Activated CD4-positive, alpha-beta T cell treated with anti-CD3 and anti-CD28 coated beads, Interleukin-2, amount 50 U/mL, for 1 hour (primary cell): ENCODE measurements at places on chromosomes 5 and 9.

GRCh38 chr5:1735320-1735970, 64.2 kb downstream of the MRPL36 start:
- no peak for DNase-seq

GRCh38 chr9:33265211-33265865, 489 bp downstream of the CHMP5 start:
- DNase-seq = no peak

DNA sequence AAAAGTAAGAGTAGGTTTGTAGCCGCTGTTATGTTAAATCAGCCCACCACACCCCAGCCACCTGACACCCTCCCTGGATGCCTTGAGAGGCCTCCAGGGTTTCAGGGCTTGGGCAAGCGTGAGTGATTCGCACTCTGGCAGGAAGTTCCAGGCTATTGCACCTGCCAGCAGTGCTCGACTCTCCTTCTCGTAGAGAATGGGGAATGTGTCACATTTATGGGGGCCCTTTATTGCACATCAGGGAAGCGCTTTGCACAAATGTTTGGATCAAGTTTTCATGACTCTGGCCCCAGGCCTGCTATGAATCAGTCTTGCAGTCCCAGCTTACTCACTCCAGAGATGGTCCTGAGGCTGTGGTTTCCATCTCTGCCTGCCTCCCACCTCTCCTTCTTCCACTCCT, 66.1 kb upstream of the ADRA1B start:
- DNase-seq = no peak

- DNase-seq = no peak
These were observed 16.8 kb upstream of the PTGES start for GRCh38 chr9:129769669-129770068.

DNA sequence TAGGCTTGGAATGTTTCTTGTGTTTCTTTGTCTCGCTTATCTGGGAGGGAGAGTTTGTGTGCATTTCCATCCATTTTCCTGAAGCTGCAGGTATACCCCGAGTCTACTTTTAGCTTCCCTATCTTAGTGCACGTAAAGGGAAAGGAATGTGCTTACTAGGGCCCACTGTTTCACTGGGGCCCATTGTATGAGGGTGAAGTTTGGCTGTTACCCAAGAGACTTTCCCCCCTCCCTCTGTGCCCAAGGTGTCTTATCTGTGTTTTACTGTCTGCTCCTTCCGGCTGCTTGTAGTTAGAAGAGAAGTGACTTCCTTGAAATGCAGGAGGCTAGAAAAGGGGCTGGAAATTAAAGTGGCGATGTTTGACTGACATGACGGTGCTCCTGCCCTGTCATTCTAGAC, 12.1 kb upstream of the BTNL3 start:
- no peak for DNase-seq

DNA sequence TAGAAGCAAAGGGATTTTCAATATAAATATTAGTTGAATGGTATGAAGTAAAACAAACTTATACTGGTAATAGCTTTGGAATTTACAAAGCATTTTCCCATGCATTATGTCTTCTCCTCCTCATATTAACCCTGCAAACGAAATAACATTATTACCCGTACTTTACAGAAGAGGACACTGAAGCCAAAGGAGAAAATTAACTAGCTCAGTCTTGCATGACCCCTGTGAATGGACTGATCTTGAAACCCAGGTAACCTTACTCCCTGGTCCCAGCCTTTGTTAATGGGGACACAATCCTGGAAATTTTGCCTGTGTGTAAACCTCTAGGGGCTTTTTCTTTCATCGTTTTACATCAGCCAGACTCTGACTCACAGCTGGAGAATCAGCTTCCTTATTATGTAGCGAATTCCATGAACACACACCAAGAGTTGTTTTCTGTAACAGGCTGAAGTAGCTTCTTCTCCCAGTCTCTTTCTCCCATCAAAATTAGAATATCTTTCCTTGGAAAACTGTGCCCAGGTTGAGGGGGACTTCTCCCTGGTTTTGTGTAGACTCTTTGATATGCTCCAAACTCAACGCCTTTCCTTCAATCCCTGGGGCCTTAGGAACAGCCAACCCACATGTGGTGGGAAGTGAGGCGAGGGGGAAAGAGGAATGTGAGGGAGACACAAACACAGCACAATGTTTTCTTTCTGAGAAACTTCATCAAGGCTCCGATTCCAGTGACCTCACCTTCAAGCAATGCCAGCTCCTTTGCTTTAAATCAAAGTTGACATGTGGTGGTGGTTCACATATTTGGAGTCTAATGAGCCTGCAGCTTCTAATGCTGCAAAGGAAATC, 480.9 kb upstream of the PAPPA start:
- DNase-seq = no peak

GRCh38 chr9:16642421-16643109, 227.9 kb downstream of the BNC2 start:
- no peak for DNase-seq

DNA sequence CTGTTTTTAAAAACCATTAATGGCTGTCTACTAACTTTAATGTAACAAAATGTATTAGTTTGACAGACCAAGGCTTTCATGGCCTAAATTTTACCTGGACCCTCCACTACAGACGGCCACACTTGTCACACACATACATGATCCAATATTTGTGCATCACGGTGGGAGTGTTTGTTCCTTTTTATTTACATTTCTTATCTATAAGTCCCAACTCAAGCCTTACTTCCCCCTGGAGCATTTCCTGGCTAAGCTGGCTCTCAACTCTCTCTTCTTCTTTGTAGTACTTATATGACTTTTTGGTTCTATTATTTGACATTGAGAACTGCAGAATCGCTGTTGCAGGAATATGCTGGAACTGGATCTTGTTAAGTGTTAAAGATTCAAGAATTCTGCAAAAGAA, 534.4 kb downstream of the RAB3C start:
- no peak for DNase-seq

DNA sequence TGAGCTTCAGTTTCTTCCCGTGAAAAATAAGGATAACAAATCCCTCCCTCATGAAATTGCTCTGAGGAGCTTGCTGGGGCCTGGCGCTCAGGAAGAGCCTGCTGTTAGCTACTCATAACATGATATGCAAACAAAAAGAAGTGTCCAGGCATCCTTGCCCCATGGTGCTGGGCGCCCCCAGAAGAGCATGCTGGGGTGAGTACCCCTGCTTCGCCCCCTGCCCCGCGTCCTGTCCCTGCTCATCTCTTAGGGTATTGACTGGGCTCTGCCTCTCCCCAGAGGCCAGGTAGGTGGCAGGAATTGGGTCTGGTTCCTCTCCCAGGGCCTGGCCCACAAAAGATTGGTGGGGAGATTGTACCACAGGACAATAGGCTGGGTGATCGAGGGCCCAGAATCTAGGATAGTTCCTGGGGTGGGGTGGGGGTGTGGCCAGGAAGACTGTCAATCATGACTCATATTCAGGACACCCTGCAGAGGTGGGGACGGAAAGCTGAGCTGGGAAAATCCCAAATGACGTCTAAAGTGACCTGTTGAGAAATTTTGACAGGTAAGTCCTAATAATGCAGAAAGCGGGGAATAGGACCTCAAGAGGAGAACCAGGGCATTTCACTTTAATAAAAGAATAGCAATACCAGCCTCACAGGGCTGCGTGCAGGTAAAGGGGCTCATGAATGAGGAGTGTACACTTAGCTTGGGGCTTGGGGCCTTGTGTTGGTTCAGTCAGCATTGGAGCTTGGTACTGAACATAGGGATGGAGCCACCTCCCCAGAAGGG, 8.9 kb downstream of the PITX1 start:
- DNase-seq = no peak

DNA sequence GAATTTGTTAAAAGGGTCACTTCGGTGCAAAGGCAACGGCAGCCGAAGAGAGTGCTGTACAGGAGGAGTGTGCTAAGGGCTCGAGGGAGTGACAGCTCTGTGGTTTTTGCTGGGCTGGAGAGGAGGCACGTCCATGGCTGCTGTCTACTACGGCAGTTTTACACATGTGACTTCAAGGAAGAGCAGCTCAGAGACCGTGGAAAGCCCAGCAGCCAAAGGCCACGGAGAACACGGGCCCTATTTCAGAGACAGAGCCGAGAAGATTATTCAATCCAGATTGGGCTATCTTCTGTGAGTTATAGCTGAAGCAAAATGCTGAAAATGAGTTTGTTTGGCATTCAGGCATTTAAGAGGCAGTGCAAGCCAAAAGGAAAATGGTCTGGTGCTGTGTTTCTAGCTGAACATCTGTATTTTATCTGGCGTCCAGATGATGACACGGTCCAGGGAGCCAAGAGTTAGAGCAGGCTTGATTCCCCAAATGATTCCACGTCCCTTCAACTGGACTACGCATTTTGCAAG, 96.4 kb downstream of the RFK start:
- no peak for DNase-seq

GRCh38 chr9:123872710-123873109, 57.2 kb downstream of the DENND1A start:
- DNase-seq = no peak

- DNase-seq = no peak
These were observed 46.8 kb downstream of the APTX start for GRCh38 chr9:32954642-32955041.

DNA sequence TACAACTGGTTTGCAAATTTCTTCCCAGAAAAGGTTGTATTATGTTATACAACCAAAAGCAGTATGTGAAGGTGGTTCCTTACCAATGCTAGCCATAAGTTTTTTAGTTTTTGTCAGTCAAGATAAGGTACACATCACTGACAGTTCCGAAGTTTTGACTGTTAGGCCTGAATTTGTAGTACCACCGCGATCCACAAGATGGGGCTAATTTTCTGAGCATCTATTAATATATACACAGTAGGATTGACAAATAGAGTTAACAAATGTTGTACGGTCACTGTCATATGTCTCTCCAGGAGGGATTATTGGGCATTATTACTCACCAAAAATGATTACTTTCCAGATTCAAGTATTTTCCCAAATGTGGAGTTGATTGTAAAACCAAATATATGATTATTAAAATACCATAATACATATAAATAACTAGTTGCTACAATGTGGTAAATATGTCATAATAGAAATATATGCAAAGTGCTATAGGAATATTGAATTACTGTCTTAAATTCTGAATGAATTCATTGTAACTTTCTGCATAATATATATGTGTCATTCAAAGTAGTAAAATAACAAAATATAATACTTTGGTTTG, 28.4 kb upstream of the LRRC19 start:
- DNase-seq = peak; percentile 40

- no peak for DNase-seq
These were observed 127.1 kb downstream of the DPYSL3 start for GRCh38 chr5:147382776-147383175.

DNA sequence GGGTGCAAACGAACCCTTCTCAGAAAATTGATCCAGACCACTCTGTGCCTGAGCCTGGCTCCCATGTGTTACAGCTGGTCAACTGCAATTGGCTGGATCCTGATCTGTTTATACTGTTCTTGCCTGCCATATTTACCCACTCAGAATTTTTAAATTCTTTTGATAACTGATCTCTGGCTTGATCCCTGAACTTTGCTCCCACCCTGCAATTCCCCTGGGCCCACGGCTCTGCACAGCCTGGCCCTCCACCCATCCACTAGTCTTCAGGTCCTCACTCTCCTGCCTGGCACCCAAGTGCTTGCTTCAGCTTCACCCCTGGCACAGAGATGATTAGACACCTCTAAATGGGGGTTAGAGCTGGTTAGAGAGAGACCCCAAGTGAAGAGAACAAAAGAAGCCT, 25.9 kb upstream of the MIER3 start:
- no peak for DNase-seq

DNA sequence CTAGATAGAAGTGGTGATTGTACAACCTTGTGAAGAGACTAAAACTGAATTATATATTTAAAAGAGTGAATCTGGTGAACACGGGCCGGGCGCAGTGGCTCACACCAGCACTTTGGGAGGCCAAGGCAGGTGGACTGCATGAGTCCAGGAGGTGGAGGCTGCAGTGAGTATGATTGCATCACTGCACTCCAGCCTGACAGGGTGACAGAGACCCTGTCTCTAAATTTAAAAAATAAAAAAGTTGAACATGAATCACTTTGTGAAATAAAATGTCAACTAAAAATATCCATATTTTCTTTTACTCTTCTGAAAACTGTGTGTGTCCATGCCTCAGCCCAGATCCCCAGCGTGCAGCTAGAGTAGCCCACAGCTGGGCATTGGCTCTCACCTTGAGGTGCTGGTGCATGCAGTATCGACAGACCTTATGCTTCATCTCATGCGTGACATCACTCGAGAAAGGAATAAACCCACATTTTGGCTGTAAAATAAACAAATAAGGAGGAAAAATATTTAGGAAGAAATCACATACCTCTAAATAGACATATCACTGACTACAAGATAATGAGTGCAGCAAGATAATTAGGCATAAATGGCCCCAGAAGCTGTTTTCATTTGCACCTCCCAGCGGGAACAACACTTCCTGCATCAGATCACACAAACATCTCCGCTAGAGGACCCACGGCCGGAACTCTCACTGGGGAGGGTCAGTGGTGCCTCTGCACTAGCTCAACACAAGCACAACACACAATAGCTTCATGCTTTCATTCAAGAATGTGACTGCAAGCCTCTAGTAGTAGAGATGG, 22.1 kb downstream of the IPPK start:
- no peak for DNase-seq

DNA sequence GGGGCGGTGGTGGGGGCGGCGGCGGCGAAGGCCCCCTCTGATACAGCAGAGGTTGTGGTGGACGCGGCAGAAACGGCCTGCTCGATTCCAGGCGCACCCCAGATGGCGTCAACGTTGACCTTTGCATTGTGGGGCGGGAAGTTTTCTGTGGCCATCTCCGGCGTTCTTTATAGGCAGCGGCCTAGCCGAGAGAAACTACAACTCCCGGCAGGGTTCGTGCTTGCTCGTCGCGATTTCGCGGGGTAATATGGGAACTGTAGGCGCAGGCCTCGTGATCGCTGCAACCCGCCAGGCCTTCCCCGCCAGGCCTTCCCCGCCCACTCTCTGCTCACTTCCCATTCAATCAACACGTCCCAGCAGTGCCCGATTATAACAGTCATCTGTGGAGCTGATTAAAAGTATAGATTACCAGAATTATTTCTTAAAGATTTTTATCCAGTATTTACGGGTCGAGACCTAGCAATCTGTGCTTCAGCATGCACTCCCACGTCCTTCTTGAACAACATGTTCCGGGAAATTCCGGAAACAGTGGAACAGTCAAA, at the start of gene BOD1:
BOD1 (minus strand) TSS at position 74 of the 542 bp plus-strand sequence. CDS start 214 bp downstream, outside the sequence.
- peak; percentile 92 for DNase-seq

DNA sequence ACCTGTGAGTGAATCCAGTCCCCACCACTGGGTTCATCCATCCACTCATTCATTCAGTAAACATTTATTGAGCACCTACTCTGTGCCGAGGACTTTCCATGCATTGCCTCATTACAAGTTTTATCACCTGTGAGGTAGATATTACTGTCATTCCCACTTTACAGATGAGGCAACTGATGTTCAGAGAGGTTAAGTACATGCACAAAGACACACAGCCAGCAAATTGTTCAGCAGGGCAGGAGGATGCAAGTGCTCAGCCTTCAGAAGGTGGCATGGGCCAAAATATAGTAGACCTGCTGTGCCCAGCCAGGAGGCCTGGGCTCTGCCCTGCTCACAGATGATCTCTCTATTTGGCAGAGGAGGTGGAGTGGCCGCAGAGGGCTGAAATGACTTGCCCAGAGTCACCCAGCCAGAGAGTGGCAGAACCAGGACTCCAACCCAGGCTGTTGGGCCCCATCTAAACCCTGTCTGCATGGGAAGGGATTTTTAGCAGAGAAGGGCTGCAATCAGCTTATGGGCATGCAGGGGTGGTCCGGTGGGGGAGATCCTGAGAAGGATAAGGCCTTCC, 7.6 kb upstream of the NEURL1B start:
- DNase-seq = no peak
